Substantia nigra (tissue), 51 donors: ENCODE measurements at places on chromosomes 5 and 9.

- DNase-seq: no peak
These were observed 1350.1 kb upstream of the C9orf72 start for GRCh38 chr9:28923351-28923750.

GRCh38 chr5:143986516-143987212, 174.7 kb downstream of the HMHB1 start:
- no peak for DNase-seq

DNA sequence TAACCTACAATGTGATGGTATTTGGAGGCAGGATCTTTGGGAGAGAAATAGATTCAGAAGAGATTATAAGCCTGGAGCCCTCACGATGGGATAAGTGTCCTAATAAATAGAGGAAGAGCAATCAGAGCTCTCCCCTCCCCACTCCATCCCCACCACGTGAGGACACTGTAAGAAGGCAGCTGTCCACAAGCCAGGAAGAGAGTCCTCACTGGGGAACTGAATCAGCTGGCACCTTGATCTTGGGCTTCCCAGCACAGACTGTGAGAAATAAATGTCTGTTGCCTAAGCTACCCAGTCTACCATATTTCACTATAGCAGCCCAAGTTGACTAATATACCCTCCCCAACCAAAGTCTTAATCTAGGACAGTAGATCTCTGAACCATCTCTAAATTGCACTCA, 118.1 kb downstream of the SUSD1 start:
- no peak for DNase-seq

- no peak for DNase-seq
These were observed 365.3 kb upstream of the CLINT1 start for GRCh38 chr5:158224253-158224652.

DNA sequence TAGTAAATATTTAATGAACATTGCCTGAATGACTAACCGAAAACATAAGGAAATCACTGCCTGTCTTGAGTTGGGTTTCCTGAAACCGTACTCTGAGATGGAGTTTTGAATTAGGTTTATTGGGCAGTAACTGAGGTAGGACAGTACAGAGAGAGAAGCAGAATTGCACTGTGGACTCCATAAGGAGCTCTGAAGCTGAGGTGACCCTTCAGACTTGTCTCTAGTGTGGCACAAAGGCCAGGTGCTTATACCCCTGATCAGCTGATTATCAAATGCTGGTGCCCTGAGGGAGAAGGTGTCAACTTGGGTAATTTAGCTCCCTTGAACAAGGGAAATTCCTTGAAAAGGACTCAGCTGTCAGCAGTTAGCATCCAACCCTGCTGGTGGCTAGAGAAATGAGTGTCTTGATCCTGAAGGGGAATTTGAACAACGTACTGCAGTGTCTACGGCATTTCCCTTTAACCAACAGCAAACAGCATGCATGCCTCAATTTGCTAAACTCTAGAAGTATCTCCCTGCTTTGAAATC, 135.0 kb upstream of the SMARCA2 start:
- DNase-seq: no peak

DNA sequence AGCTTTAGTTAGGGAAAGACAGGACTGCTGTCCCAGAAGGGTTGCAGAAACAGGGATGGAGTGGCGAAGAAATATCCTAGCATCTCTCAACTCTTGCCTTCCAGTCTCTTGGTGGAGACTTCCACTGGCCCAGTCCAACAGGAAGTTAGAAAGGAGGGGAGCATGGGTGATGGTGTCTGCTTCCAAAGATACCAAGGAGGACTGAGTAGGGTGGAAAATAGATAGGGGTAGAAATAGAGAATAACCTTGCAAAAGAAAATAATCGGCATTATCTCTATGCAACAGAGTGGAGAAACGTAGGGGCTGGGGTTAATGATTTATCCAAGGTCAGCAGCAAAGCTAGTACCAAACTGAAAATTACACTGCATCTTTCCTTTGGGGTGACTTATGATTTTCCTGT, 242.3 kb downstream of the PSAT1 start:
- no peak for DNase-seq

- DNase-seq: no peak
These were observed 28.8 kb upstream of the ROR2 start for GRCh38 chr9:91978740-91979414.

GRCh38 chr5:150180241-150181026, 9.4 kb upstream of the SLC6A7 start:
- DNase-seq: peak; percentile 82

GRCh38 chr9:18061856-18062255, 412.1 kb upstream of the ADAMTSL1 start:
- DNase-seq: no peak

- no peak for DNase-seq
These were observed 50.2 kb downstream of the FXN start for GRCh38 chr9:69085569-69086283.

GRCh38 chr9:130260816-130261765, 4.5 kb upstream of the HMCN2 start:
- no peak for DNase-seq

- no peak for DNase-seq
These were observed 1383.0 kb upstream of the C9orf72 start for GRCh38 chr9:28956116-28956880.

GRCh38 chr5:141345327-141345726, 1.7 kb downstream of the PCDHGA3 start:
- DNase-seq: no peak

DNA sequence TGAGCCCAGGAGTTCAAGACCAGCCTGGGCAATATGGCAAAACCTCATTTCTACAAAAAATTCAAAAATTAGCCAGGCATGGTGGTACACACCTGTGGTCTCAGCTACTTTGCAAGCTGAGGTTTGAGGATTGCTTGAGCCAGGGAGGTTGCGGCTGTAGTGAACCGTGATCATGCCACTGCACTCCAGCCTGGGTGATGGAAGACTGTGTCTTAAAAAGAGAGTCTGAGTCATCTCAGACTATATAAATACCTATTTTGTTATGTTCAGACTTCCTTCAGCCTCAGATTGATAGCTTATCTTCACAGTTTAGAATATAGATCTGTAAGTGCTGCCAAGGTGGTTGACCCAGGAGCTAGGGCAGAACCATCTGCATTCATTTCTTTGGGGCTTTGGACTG, 1.6 kb upstream of the PAIP2 start:
- no peak for DNase-seq

GRCh38 chr5:116488356-116489041, 86.1 kb downstream of the SEMA6A start:
- no peak for DNase-seq

DNA sequence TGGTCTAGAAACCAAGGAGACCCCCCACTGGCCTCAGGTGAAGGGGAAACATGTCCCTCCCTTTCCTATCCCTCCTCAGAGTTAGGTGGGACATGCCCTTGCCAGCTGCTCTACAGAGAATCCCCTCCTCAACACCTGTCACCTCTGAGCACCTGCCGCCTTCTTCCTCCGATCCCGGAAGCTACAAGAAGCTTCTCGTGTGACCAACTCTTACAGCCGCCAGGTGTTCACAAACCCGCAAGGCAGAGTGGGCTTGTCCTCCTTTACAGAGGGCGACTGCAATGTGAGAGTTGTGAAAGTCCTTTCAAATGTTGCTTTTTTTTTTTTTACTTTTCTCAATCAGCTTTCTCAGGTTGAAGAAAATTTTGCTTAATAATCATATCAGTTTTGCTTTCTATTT, 3.7 kb upstream of the ICE1 start:
- no peak for DNase-seq

GRCh38 chr5:108028412-108028811, 353.5 kb downstream of the FBXL17 start:
- DNase-seq: no peak

GRCh38 chr9:89634995-89635742, 30.4 kb downstream of the GADD45G start:
- DNase-seq: no peak

GRCh38 chr9:137865581-137866145, 11.9 kb upstream of the CACNA1B start:
- DNase-seq: no peak

DNA sequence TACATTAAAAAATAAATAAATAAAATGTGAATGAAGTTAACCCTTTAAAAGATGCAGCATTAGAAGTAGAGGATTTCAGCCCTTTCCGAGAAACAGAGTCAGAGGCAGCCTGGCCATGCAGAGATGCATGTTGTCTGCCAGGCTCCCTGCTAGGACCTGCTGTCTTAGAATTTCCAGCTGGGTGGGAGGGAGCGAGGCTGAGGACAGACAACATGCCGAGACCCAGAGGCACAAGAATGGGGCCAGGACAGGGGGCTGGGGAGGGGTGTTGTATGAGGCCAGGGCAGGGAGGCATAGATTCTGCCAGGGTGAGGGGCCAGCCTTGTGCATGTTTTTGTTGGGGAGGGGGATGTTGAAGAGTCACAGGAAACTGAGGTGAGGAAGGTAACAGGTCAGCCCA, 68.6 kb upstream of the NEURL1B start:
- DNase-seq: no peak

GRCh38 chr5:95761771-95762651, 30.9 kb downstream of the RHOBTB3 start:
- no peak for DNase-seq

DNA sequence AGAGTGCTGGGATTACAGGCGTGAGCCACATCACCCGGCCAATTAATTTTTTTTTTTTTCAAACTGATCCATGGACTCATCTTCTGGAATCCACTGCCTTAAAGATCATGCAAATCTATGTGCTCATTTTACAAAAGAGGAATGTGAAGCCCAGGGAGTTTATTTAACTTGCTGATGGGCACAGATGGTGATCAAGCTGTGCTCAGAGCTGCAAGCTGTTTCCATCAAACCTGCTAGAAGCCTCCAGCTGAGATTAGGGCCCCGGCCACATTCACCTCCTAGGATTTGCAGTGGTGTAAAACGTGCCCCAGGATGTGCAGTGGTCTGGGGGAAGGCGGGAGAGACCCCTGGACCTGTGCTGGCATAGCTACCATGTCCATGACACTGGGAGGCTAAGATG, 56.1 kb upstream of the TUT7 start:
- DNase-seq: no peak

DNA sequence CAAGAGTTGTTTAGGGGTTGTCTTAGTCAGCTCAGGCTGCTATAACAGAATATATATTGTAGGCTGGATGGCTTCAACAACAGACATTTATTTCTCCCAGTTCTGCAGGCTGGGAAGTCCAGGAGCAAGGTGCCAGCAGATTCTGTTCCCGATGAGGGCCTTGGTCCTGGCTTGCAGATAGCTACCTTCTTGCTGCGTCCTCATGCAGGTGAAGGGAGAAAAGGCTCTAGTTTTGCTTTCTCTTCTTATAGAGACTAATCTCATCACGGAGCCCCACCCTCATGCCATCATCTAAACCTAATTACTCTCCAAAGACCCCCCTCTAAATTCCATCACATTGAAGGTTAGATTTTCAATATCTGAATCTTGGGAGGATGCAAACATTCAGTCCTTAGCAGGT, 246.0 kb upstream of the ANKRD55 start:
- no peak for DNase-seq

DNA sequence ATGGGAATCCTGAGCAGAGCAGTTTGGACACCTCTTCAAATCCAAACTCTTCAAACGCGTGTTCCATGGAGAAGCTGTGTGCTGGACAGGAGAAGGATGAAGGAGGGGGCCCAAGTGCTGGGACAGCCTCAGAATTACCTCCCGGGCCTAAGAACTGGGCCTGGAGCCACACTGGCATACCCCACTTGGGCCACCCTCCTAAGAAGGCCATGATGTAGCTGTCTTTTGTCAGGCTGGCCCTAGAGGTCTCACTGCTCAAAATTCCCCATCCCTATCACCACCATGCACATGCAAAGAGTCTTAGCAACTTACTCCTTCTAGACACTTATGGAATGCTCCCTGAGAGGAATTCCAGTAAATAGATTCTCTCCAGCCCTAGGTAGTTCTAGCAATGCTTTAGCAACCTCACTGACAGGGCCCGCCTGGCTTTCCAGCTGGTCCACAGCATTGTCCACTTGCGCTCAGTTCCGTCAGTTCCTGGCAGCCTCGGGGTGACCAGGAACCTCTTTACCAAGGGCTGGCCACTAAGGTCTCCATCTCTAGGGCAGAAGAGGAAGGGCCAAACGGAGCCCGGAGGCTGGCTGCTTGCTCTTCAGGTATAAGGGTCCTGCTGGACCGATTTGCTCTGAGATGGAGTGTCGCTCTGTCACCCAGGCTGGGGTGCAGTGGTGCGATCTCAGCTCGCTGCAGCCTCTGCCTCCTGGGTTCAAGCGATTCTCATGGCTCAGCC, 75.3 kb downstream of the RGS3 start:
- DNase-seq: no peak

DNA sequence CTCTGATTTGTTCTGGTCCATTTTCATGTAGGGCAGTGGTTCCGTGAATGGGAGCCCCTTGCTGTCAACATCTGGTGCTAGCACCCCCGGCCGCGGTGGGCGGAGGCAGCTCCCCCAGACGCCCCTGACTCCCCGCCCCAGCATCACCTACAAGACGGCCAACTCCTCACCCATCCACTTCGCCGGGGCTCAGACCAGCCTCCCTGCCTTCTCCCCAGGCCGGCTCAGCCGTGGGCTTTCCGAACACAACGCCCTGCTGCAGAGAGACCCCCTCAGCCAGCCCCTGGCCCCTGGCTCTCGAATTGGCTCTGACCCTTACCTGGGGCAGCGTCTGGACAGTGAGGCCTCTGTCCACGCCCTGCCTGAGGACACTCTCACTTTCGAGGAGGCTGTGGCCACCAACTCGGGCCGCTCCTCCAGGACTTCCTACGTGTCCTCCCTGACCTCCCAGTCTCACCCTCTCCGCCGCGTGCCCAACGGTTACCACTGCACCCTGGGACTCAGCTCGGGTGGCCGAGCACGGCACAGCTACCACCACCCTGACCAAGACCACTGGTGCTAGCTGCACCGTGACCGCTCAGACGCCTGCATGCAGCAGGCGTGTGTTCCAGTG, 244.0 kb downstream of the CACNA1B start:
- DNase-seq: no peak

DNA sequence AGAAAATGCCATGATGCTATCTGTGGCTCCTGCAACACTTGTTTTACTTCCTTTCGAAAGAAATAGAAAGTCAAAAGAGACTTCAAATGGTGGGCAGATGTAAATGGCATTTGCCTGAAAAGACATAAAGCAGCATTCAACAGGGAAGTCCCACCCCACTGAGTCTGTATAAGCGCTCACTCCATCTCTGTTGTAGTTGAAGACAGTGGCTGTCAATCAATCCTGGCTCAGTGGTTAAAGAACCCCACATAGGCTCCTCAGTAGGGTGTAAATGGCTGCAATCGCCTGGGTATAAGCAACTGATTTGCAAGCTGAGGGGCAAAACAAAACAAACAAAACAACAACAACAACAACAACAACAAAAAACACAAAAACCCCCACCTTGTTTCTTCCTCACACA, 158.7 kb downstream of the EFNA5 start:
- DNase-seq: no peak

- no peak for DNase-seq
These were observed 165.6 kb downstream of the SMARCA2 start for GRCh38 chr9:2180704-2181103.

GRCh38 chr5:33679791-33680190, 212.0 kb downstream of the ADAMTS12 start:
- no peak for DNase-seq

GRCh38 chr9:26261503-26262330, 583.5 kb upstream of the TUSC1 start:
- no peak for DNase-seq
